ENCODE measurements at places on chromosomes 2 and 18.

DNA sequence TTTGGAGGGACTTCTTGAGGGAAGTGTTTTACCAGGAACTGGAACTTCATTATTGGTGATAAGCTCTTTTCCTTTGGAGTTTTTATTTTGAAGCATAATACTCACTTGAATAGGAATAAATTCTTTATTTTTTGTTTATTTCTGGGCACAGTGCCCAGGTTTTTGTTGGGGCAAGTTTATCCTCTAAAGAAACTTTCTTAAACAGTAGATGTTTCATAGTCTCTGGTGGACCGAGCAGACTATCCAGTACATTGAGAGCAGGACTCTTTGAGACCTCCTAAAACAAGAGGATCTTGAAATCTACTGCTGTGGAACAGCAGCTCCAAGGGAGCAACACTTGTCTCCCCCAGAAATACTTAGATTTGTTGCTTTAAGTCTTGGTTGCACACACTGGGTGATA, 109.4 kb downstream of the PARD3B start:
- DNase-seq: no peak

DNA sequence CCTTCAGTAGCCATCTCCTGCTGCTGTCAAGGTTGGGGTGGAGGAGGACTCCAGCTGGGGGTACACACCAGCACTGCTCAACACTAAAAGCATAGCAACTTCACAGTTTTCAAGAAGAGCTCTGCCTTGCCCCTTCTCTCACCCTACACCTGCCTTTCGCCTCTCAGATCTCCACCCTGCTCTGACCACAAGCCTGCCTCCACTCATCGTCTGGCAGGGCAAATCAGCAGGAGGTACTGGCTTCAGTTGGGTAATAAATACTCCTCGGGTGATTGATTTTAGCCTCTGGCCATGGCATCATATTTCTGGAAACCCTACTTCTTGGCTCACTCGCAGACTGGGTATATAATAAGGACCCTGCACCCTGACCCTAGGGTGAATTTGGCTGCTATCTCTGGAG, 3.1 kb upstream of the PRKAG3 start:
- DNase-seq: no peak

DNA sequence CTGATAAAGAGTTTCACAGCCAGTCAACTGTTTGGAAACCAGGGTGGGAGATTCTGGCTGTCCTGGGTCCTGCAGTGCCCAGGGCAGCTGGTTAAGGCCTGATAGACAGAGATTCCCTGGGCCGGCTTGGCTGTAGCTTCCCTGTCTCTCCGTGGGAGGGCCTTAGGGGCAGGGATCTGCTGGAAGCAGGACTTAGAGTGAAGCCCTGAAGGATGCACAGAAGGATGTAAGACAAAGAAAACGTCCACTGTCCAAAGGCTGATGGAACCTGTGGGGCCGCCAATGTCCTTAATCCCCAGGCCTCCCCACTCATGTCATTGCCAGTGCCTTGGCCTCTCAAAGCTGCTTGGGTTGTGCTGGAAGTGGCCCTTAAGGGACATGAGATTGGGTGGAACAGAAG, 33.0 kb downstream of the MROH2A start:
- DNase-seq: no peak

DNA sequence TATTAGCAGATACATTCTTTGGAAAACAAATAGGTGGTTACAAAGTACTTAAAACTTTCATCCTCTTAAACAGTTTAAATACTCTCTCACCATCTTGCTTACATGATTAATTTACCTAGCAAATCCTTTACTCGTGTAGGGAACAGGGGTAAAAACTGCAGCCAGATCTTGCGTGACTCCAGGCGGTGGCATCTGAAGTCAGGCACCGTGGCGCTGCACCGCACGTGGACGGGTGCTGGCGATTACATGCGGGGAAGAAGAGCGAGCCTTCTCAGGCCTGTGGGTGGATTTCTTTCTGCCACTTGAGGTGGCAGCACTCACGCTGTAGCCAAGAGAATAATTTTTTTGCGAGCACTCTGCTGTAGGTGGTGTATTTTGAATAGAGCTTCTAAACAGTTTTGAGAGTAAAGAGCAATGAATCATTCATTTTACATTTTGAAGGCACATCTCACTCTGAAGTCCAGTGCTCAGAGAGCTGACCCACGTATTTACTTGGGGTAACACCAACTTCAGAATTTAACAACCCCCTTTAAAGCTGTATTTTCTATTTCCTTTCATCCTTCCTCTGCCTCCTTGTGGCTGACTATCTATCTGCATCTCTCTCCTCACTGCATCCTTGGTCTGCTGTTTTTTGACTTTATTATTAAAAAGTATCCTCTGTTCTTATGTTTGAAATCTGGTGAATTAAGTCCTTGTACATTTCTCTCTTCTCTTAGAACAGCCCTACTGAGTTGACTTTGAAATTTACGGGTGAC, 68.9 kb downstream of the EPAS1 start:
- no peak for DNase-seq

DNA sequence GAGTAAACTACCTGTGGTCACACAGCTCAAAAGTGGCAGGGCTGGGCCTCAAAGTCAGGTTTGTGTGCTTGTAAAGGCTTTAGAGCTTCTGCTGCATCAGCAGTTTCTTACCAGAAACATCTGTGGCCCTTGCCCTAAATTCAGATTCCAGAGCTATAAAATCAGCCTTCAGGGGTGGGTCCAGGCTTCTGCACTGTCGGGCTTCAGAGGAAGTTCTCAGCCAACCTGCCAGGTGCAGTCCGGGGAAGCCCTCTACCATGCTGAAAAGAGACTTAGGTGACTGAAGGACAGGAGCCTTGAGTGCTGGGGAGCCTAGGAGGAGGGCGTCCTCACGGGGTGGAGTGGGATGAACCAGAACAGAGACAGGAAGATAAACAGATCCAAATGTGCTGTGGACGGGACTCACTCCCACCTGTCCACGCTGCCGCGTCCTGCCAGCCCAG, 69.9 kb upstream of the HS6ST1 start:
- no peak for DNase-seq

DNA sequence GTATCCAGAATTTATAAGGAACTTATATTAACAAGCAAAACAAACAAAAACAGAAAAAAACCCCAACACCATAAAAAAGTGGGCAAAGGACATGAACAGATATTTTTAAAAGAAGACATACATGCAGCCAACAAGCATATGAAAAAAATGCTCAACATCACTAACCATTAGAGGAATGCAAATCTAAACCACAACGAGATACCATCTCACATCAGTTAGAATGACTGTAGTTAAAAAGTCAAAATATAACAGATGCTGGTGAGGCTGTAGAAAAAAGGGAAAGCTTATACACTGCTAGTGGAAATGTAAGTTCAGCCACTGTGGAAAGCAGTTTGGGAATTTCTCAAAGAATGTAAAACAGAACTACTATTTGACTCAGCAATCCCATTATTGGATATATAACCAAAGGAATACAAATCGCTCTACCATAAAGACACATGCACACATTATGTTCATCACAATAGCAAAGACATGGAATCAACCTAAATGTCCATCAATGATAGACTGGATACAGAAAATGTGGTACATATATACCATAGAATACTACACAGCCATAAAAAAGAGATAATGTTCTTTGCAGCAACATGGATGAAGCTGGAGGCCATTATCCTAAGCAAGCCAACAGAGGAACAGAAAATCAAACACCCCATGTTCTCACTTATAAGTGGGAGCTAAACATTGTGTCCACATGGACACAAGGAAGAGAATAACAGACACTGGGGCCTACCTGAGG, 25.3 kb downstream of the PREPL start:
- no peak for DNase-seq

- DNase-seq: no peak
Observed at GRCh38 chr2:99346218-99346617, 9.0 kb downstream of the EIF5B start.

- DNase-seq: no peak
Observed at GRCh38 chr2:157957596-157957995, 81.5 kb upstream of the ACVR1 start.

- no peak for DNase-seq
Observed at GRCh38 chr2:68969736-68970490, 4.5 kb upstream of the GKN1 start.

DNA sequence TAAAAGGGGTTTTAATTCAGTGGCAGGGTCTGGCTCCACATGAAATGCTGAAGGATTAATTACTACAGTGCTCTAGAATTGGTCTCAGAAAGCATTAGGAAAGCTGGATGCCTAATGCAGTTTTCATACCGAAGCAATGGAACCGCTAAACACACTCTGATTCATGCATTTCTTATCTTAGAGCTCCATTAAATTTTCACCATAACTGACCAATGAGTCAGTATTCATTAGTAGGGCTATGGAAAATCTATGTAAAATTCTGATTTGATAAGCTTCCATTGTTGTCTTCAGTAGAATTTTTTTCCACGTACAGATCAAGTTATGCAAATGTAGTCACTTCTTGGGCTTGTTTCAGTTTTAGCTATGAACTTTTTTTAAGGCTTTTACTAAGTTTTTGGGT, 359.9 kb downstream of the ARHGAP15 start:
- no peak for DNase-seq

- no peak for DNase-seq
Observed at GRCh38 chr2:240355962-240356361, 79.5 kb upstream of the GPC1 start.

DNA sequence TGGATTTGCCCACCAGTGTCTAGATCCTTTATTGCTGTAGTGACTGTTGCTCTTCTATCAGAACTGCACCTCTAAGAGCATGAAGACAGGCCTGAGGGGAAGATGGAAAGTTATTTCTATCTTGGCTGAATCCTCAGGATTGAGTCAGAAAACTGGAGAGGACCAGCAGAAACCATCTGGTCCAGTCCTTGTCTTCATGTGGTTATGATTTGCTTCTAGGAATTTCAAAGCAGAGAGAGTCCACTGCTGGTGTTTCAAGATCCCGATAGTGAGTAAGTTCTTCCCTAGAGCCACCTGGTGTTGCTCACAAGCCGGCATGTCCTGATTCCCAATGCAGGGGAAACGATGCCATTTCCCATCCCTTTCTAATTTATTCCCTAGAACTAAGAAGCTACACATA, 84.2 kb downstream of the NCKAP5 start:
- DNase-seq: no peak

Measured in activated CD4-positive, alpha-beta T cell treated with anti-CD3 and anti-CD28 coated beads, Interleukin-2, amount 50 U/mL, for 24 hours (primary cell).